ENCODE measurements at places on chromosomes 7 and 10. TPM values are rescaled to one million over a fixed set of nuclear protein-coding genes. Genes with fewer than 3 reads are reported as not detected.
A peak's percentile ranks its signal among the peaks of the same experiment; 100 is the strongest.

DNA sequence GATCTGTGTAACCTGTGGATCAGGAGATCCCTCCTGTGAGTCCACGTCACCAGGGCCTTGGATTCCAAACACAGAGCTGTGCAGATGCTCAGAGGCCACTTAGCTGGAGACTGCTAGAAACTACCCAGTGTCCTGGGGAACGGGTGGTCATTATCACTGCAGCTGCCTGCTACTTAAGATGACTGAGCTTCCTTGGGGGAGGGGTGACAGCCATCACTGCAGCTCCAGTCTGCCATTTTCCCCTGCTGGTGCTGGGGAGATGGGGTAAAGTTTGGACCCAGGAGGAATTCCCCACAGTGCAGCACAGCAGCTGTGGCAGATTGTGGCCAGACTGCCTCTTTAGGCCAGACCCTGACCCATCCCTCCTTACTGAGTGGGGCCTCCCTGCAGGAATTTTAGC is 78.8 kb upstream of the VOPP1 start:
- no peak for DNase-seq

GRCh38 chr7:19327018-19327417 is 181.8 kb upstream of the FERD3L start:
- DNase-seq = no peak

Gene GRK5
- total RNA-seq = 16.0 TPM

DNA sequence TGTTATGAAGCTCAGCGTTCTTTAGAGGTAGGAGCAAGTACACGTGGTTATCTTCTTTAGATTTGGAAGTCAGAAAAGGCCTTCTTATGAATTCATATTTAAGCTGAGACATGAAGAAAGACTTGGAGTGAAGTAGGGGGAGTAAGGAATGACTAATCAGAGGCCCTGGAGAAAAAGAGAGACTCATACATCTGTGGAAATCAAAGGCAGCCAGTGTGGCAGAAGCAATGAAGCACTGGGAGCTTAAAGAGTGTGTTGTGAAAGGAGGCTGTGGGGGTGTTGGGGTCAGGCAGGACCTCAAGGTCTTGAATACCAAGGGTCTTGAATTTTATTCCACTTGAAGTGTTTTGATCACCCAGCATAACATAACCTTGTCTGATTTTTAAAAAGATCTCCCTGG is 35.7 kb upstream of the FGL2 start:
- peak; percentile 20 for DNase-seq

GRCh38 chr10:102245082-102245931 is at the start of gene GBF1:
TSS of gene GBF1 (plus strand) at chr10:102245532. CDS start at chr10:102258939, 13,407 bp downstream.
- peak; percentile 100 for DNase-seq

- DNase-seq = peak; percentile 37
These were observed 12.4 kb upstream of the MTERF1 start for GRCh38 chr7:91892821-91893340.

DNA sequence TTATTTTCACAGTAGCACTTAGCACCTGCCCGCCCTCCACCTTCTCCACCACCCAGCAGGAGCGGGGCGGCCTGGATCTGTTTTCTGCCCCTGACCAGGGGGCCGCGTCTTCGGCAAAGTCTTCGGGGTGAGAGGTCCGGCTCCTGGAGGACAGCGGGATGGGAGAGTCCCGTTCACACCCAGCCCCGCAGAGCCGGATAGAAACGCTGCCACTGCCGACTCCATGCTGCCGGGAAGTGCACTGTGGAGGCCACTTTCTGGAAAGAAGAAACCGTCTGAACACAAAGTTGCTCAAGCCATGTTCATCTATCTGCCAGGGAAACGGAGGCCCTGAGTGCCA is 14.5 kb upstream of the ZNF273 start:
- no peak for DNase-seq

DNA sequence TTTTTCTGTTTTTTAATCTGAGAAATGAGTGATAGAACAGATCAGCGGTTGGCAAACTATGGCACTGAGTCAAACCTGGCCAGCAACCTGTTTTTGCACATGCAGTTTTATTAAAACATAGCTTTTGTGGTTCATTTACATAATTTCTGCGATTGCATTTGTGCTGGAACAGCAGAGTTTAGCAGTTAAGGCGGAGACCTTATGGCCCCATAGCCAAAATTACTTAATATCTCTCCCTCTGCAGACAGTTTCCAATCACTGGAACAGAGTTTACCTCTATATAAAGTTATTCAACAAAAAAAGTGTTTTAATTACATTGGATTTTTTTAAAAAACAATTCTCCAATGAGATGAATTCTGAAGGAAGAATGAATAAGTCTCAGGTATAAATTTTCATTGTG is 212.1 kb downstream of the DGKB start:
- DNase-seq = no peak

DNA sequence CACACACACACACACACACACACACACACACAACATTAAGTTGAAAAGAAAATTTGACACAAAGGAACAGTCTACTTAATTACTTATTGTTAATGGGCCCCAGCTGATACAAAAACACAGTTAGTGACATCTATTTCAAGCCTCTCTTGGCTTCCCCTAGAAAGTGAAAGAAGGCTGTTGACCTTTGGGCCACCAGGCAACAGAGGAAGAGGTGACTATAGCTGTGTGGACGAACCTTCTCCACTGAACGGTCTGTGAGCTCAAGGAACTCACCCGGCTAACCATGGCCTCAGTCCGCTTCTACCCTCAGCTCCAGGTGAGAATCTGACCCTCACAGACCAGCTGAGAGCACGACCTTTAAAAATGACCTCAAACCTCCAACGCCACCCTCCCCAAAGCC is 32.9 kb upstream of the CALN1 start:
- DNase-seq = no peak

GRCh38 chr7:42843205-42843800 is 68.6 kb downstream of the C7orf25 start:
- peak; percentile 42 for DNase-seq

DNA sequence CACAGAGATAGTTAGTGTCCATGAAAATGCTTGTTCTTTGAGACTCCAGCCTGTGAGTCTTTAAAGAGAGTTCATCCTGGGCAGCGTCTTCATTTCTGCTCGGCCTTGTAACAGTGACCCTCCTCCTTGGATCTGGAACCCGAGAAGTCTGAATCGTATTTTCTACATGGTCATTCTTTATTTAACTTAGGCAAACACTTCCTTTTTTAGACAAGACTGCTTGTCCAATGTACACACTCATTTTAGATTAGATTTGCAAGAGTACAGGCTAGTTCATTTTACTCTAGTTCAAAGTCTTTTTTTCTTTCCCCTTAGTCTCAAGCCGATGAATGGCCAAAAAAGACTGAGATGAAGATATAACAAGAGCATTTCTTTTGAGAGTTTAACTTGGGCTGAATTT is 133.5 kb downstream of the CHN2 start:
- DNase-seq = no peak

DNA sequence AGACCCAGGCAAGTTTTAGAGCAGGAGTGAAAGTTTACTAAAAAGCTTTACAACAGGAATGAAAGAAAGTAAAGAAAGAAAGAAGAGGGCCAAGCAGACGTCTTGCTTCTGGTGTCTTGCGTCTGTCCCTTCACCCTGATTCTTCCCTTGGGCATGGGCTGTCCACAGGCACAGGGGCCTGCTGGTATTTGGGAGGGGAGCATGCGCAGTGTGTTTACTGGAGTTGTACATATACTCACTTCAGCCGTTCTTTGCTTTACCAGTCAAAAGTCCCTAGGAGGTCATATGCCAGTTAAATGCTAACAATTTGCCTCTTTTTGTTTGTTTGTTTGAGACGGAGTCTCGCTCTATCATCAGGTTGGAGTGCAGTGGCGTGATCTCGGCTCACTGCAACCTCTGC is 875.9 kb downstream of the REEP3 start:
- no peak for DNase-seq

Gene SUN3
- total RNA-seq = not detected

DNA sequence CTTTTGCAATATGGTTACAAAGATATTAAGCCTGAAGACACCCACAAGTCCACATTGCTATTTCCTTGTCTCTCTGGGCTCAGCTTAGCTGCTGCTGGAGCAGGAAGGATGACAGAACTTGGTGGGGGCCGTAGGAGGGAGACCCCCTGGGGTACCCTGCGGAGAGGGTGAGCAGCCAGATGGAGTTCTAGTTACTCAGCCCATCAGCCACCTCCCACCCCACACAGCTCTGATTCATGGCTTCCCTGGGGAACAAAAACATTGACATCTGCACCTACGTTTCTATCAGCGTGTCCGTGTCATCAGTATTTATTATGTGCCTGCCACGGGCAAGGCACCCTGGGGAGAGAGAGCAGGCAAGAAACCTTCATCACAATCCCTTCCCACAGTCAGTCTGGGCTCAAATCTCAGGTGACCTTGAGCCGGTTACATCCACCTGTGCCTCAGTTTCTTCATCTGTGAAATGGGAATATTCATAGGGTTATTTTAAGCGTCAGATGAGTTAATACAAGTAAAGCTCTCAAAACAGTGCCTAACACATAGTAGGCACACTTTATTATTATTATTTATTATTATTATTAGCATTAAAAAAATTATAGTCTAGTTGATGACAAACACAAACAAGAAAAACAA is 131.5 kb downstream of the C10orf105 start:
- no peak for DNase-seq

Gene GBX1
- not detected for total RNA-seq
